ENCODE measurements at places on chromosomes 7 and 10. TPM values are rescaled to one million over a fixed set of nuclear protein-coding genes. Genes with fewer than 3 reads are reported as not detected.
A peak's percentile ranks its signal among the peaks of the same experiment; 100 is the strongest.

DNA sequence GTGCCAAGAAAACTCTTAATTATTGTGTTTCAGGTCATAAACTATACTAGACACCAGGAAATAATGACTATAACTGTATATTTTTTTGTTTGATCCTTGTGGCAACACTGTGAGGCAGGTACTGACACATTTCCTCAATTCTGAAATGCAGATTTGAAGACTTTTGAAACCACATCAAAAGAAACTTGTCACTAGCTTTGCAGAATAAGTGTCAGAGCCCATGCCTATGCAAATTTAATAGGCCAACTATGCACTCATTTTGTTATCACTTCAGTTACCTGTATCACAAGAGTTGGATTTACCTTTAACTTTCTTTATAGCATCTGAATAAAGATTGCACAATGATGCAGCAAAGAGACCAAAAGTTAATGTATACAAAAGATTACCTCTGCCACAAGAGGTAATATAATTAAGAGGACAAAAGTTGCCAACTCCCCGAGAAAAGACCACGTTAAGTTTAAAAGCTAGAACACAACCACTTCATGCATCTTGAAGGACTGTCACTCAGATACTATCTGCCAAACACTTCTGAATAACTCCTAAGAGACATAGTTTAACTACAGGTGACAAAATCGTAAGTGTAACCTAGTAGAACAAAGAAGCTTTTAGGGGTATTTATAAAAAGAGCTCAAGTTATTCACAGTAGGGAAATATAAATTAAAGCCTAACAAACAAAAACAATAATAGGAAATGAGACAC is 80.5 kb downstream of the ELAPOR2 start:
- DNase-seq: no peak

GRCh38 chr10:124032971-124033886 is 60.2 kb downstream of the CHST15 start:
- DNase-seq: peak; percentile 75

DNA sequence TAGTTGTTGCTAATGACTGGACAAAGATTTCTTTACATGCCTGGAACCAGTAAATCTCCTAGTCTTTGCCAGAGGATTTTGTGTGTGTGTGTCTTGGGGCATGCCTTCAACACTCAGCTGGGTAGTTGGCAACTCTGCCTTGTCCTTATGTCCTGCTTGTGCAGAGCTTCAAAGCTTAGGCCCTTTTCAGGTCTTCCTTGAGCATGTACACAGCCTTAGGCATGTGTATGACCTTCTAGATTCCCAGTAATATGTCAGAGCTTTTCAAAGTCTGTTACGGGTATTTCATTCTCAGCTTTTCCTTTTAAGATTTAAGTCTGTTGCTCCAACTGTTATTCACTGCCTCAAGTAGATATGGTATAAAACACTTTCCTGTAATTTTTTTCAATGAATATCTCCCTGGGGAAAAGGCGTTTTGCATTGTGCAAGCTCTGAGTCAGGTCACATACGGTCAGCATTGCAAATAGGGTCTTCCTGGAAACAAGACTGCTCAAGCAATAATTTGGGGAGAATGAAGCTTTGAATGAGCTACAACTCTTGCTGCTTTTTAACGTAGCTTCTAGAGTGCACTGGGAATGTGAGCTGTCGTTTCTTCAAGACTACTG is 25.5 kb downstream of the SHOC2 start:
- no peak for DNase-seq

- DNase-seq: no peak
Measured at GRCh38 chr7:67813621-67814292, 817.1 kb downstream of the TYW1 start.

GRCh38 chr10:1247598-1248261 is 191.5 kb downstream of the WDR37 start:
- DNase-seq: peak; percentile 16

DNA sequence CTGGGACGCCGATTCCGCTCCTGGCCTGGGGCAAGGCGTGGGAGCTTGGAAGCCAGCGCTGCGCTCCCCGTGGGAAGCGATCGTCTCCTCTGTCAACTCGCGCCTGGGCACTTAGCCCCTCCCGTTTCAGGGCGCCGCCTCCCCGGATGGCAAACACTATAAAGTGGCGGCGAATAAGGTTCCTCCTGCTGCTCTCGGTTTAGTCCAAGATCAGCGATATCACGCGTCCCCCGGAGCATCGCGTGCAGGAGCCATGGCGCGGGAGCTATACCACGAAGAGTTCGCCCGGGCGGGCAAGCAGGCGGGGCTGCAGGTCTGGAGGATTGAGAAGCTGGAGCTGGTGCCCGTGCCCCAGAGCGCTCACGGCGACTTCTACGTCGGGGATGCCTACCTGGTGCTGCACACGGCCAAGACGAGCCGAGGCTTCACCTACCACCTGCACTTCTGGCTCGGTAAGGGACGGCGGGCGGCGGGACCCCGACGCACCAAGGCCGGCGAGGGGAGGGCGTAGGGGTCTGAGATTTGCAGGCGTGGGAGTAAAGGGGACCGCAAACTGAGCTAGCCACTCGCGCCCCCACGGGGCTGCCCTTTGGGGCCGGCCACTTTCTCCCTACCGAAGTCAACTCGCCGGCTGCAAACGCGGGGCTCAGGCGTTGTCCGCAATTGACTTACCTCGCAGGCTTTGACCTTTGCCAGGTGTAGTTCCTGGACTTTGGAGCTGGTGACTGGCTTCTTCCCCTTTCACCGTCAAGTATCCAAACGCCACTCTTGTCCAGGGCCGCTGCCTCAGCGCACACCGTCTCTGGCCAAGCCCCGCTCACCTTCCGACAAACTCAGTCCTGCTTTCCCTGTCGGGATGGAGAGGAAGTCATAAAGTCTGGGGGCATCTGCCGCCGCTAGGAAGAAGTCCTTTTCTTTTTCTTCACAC is at the start of gene SCIN:
TSS of gene SCIN (plus strand) at position 187 of the 928 bp plus-strand sequence. CDS start at position 254, 67 bp downstream.
- peak; percentile 59 for DNase-seq

DNA sequence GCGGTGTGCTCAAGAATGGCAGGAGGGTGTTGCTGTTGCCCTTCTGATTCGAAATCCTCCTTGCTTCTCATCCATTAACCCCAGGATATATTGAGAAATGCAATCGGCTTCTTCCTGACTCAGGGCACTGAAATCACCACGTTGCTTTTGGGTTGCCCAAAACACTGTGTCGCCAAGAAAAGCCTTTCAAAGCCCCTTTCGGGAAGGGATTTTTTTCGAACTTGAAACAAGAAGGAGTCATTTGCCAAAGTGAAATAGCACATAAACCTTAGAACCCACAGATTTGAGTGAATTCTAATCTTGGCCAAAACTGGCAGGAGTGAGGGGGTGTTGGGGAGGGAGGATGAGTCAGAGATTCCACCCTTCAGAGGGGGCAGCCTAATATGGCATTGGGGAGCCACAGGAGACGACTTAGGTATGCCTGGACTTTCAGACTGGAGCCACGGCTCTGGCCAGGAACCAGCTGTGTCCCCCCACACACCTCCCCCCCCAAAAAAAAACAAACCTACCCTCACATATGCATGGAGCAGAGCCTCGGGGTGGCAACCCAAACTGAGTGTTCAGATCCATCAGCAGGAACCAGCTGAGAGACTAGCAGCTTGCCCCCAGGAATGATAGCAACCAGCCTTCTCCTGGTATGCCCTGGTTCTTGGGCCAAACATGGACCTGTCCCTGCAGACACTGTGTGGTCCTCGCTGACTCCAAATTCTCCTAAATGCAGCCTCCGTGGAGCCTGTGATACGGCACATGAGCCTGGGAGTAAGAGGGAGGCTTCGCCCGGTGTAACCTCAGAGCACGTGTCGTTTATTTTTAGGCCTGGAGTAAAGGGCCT is 138.4 kb downstream of the FGFR2 start:
- DNase-seq: peak; percentile 53

- no peak for DNase-seq
Measured at GRCh38 chr10:60834401-60834800, 56.1 kb downstream of the CDK1 start.

DNA sequence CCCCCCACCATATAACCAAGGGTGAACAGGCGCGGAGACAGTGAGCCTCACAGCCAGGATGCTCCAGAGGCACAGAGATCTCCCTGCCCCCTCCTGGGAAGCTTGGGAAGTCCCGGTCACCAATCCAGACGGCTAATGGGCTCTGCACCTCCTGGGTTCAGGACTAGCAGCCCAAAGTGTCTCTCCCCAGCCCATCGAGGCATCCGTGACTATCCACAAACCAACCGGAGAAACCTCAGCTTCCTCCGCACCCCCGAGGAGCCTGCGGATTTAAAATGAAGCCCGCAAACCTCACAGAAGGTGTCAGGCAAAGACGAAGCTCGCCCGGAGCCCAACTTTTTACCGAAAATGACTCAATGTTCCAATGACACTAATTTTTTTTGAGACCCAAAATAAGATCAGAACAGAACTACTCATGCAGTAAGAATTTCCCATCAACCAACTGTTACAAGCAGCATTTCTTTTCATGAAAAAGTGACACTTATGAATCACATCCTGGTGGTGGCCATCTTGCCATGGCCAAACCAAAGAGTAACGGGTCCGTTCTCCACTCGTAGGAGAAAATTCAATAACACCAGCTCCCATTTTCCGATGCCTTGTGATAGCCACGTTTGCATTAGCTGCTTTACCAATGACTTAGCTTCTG is 6.0 kb downstream of the PDGFA start:
- DNase-seq: peak; percentile 68

DNA sequence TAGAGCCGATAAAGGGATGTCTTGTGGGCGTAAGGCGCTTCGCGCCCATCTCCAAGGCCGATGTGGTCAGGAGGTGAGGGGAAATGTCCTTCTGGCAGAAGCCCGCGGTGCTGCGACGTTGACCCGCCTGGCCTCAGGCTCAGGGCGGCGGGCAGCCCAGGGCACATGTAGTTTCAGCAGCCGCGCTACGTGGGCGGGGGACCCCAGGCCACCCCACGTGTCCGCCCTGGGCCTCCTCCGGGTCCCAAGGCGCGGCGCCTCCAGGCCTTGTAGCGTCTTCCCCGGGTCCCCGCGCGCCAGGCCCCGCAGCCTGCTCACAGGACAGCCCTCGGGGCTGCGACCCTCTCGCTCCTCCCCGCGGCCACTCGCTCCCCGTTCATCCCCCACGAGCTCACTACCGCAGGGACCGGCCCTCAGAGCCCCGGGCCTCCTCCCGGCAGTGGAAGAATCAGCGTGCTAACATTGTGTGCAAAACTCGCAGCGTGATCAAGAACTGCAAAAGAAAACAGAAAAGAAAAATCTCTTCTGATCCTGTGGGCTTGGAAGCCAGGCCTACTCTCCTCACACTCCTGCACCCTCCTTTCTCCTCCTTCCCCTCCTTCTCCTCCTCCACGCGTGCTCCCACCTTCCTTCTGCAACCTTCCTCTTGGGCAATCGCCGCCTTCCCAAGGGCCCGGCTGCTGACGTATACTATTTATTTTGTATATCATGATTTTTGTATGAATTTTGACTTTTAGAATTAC is 4.4 kb upstream of the TBX20 start:
- DNase-seq: no peak

- no peak for DNase-seq
Measured at GRCh38 chr10:49362596-49363260, 33.2 kb downstream of the DRGX start.

DNA sequence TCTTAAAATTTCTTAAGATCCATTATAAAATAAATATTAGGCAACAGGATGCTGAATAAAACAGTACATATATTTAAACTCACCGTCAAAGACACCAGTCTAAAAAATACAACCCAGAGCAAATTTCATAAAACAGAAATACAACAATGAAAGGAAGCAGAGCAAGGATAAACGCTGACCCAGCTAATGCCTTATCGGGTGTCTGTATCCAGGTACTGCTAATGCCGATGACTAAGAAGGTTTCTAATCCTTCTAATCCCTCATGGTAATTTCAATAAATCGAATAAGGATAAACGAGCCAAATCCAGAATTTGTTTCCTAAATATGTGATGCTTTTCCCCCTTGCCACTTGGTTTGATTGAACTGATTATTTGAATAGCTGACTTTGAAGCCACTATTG is 1.7 kb downstream of the HYCC1 start:
- DNase-seq: no peak

DNA sequence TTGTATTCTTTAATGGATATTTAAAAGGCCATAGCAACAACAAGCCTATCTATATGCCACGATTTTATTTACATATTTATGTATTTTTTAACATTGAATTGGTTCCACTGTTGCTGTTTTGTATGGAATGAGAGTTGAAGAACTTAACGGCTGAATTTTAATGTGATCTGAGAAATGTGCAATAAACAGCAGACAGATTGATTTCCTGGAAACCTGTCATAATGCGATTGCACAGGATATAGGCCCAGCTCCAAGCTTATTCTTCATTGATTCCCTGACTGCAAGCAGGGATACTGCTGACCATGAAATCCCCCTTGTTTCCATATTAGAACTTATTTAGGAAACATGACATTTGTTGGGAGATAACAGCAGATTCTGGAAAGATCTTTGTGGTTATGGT is 195.6 kb downstream of the KCND2 start:
- no peak for DNase-seq

- no peak for DNase-seq
Measured at GRCh38 chr10:59075576-59075975, 100.9 kb upstream of the PHYHIPL start.

GRCh38 chr10:130930821-130931220 is 380.7 kb downstream of the TCERG1L start:
- no peak for DNase-seq

DNA sequence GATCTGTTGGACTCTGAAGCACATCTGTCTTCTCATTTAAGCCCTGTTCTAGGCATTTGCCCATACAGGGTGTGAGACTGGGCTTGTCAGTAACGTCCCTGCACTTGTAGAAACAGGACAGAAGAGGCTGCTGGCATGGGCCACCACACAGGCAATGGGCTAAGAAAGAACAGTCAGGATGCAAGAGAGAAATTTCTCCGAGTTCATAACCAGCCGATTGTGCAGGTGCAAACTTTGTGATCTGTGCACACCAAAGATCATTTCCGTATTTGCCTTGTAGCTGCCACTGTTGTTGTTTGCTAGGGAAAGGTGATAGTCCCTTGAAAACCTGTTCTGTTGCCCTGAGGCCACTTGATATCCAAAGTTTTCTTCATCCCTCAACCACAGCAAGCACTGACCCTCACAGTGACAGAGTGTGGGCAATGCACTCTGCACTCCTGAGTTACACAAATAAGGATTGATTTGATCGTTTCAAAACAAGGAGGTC is 20.3 kb downstream of the KLF6 start:
- no peak for DNase-seq

GRCh38 chr7:81776161-81776560 is 6.3 kb upstream of the HGF start:
- no peak for DNase-seq

GRCh38 chr7:156950381-156950858 is 908 bp downstream of the NOM1 start:
- DNase-seq: no peak

GRCh38 chr10:33195608-33196376 is 138.7 kb downstream of the NRP1 start:
- no peak for DNase-seq

Gene ATG9B
- not detected for total RNA-seq

Gene PAX4
- not detected for total RNA-seq

Gene TMEM72
- not detected for total RNA-seq
